ENCODE measurements at places on chromosomes 16 and 17.
A peak's percentile ranks its signal among the peaks of the same experiment; 100 is the strongest.

DNA sequence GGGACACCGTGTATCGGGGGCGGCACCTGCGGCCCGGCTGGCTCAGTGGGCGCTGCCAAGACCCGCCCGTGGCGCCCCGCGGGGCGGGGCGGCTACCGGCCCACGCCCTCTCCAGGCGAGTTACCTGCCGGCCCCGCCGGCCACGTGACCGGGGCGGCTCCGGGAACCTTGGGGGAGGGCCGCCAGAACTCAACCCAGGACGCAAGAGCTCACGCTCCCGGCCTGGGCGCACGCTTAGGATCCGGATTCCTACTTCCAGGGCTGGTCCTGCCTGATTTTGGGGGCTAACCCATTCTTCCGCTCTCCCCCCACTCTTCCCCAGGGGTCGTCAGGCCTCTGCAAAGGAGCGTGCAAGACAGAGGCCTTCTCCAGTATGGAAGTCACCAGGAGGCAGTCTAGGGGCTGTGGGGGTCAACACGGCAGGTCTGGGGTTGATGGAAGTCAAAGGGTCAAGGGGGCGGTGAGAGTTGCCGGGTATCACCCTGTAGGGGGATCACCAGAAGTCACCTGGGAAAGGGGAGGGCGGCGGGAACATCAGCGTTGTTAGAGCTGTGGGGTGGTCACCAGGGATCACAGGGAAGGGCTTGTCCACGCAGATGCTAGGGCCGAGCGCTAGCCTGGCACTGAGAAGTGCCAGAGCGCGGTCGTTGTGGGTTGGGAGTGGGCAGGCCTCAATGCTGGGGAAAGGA, 354 bp upstream of the ESRP2 start:
- no peak for DNase-seq

GRCh38 chr17:77419547-77420094, 278.9 kb downstream of the SEC14L1 start:
- DNase-seq = no peak

DNA sequence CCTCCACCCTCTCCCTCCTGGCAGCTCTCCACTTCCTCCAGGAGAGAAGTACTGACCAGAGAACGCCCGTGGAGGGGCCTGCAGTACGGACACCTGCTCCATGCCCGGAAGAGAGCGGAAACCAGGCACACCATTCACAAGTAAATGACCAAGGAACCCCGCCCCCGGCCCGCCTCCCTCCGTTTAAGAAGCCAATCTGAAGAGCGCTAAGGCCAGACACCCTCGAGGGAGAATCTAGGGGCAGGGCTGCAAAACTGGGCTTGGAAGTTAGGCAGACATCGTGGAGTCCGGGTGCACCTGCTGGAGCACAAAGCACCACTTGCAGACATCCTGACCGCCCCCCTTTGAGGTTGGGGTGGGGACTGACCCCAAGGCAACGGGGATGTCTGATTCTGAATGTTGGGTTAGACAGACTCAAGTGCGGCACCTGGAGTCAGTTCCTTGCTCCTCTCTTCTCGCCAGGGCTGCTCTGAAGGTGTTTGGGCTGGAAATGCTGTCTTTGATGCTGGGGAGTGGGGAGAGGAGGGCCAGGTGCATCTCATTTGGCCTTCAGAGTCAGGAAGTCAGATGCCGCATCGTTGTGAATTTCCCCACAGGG, 964 bp upstream of the FAAP100 start:
- DNase-seq = no peak

DNA sequence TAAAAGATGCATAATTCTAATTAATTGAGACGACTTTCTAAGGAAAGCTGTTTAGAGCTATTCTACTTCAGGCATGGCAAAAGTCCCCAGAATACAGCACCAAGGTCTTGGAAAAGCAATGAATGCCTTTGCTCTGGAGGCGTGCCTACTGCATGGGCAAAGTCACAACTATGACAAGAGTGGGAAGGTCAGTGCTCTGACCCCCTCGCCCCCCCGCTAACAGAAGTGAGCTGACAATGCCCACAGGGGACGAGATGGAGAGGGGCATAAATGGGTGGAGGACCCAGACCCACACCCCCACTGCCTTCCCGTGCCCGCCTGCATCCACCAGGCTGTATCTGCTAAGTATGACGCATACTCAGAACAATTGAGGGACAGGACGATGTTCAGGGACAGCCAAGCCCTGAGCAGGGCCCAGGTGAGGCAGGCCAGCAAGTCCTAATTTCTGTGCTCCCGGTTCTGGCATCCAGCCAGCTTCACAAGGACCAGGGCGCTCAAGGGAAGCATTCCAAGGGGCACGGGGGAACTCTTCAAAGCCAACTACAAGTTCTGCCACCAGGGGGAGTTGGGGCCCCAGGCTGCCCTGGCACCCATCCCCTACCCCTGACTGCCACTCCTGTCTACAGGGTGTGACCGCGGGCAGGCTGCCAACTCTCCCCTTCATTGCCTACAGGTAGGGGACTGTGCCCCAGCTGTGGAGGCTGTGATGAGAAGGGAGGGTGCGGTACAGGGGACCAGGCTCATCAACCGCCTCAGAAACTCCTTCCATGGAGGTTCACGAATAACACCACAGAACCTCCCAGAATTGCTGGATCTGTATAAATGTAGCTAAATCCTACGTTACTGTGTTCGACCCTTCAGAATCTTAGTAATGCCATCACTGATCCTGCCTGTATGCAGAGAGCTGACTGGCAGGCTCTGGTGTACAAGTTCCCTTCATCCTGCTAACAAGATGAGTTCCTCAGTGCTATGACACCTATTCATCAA, 20.8 kb downstream of the NPRL3 start:
- peak; percentile 49 for DNase-seq

DNA sequence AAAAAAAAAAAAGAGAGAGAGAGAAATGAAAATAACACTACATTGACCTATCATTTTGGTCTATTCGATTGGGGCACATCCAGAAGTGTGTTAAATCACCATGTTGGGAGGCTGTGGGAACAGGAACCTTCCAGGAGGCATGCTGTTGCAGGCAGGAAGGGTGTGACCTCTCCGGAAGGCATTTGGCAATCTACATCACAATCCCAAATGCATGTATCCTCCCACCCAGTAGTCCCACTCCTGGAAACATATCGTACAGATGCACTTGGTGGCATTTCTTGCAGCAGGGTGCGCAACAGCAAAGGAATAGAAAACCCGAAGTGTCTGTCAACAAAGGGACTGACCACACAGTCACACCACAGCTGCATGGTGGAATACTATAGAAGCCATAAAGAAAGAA, 7.9 kb downstream of the PLLP start:
- DNase-seq = no peak

GRCh38 chr17:54237911-54238515, 415.3 kb downstream of the KIF2B start:
- DNase-seq = no peak

DNA sequence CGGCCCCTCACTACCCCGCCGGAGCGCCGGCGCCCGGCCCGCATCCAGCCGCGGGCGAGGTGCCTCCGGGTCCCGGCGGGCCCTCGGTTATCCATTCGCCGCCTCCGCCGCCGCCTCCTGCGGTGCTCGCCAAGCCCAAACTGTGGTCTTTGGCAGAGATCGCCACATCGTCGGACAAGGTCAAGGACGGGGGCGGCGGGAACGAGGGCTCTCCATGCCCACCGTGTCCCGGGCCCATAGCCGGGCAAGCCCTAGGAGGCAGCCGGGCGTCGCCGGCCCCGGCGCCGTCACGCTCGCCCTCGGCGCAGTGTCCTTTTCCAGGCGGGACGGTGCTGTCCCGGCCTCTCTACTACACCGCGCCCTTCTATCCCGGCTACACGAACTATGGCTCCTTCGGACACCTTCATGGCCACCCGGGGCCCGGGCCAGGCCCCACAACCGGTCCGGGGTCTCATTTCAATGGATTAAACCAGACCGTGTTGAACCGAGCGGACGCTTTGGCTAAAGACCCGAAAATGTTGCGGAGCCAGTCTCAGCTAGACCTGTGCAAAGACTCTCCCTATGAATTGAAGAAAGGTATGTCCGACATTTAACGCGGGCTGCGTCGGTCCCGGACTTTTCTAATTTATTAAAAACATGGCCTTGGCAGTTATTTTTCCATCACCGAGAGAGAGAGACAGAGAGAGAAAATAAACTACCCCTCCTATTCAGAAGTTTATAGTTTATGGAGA, 2.8 kb downstream of the IRX5 start:
- no peak for DNase-seq

DNA sequence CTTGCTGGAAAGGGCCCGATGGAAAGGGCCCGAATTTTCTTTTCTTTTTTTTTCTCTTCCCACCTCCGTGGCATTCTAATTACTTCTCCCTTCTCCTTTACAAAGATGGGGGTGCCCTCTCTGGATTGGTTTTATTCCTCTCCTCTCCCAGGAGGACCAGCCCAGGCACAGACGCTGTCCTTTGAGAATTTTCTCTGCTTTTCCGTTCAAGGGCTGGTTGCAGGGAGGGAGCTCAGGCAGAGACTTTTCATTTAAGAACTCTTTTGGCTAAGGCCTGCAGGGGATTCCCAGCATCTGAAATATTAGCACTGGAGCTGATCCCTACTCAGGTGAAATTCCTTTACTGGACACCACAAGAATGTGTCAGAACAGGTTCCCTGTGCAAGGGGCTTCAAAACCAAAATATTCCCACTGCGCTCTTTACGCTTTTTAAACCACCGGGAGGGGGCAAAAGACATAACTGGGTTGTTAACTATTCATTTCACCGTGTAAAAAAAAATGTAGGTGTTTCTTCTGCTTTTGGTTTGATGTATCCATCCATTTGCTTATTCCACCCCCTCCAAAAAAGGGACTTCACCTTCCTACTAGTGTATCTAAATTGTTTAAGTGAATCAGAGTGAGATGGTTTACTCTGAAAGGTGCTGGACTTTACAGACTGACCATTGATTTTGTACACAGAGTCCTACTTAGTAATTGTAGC, 1.4 kb downstream of the NFAT5 start:
- DNase-seq = no peak

GRCh38 chr17:5516060-5516792, 29.9 kb downstream of the MIS12 start:
- no peak for DNase-seq

GRCh38 chr16:81006211-81006812, 373 bp downstream of the CMC2 start:
- peak; percentile 49 for DNase-seq

DNA sequence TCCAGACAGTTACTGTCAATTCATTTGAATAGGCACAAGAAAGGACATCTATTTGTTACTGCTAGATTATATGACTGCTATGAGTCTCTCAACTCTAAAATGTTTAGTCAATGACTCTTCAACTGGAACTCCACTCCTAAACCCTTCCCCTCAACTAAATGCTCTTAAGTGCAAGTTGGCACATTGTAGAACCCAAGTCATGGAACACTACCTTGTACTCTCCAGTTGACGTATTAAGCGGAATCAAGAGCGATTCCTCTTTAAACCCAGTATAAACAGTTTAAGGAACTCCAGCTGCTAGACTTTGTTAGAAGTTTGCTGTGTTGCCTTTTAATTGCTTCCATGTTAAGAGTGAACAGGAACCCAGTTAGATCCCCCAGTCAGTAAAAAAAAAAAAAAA, 44.6 kb downstream of the STH start:
- DNase-seq = no peak

GRCh38 chr16:83532634-83533033, 275.1 kb upstream of the HSBP1 start:
- DNase-seq = no peak

- DNase-seq = no peak
Measured at GRCh38 chr17:30824002-30824355, 513 bp downstream of the CRLF3 start.

DNA sequence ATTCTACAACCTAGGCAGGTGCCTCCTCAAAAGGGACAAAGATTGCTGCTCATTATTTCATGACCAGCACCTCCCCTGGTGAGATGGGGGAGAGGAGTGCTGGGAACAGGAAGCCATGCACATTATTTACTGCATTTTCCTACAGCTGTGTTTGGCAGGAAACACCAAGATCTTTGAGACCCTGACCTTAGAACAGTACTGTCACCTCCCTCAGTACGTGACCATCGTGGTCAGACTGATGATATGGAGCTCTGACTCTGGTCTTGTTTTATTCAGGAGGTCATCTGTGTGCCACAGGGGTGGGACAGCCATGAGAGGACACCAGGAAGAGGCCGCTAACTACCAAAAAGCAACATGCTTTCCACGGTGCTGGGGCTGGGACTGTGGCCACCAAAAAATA, 37.4 kb downstream of the USP22 start:
- DNase-seq = no peak

- peak; percentile 72 for DNase-seq
Measured at GRCh38 chr16:74709441-74709877, 8.8 kb upstream of the MLKL start.

DNA sequence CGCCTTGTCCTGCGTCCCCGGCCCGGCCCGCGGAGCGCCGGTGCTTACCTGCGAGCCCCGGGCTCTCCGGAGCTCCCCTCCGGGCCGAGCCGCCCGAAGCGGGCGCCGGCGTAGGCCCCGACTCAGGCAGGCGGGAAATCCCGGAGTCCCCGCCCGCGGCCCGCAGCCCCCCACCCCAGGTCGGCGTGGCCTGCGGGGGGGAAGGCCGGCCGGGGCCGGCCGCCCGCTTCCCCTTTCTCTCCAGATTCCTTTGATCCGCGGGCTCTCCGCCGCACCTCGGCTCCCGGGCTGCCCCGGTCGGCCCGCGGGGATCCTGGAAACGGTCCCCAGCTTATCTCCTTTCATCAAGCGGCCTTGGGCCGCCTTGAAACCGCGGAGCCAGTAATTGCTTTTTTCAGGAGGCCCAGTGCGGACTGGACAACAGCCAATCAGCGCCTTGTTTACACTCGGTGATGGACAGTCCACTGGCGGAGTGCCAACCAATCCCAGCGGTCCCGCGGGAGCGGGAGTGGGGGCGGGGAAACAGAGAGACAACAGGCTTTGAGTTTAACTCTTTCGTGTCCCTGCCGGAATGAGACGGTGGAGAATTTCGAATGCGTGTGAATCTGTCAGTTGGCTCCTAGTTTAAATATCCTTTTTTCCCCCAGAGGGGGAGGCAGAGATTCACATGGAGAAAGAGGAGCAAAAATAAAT, 1.4 kb upstream of the BAHCC1 start:
- peak; percentile 63 for DNase-seq

- no peak for DNase-seq
Measured at GRCh38 chr17:35081638-35082037, 18.1 kb upstream of the RFFL start.

- DNase-seq = no peak
Measured at GRCh38 chr16:80080287-80080851, 460.4 kb upstream of the DYNLRB2 start.

- no peak for DNase-seq
Measured at GRCh38 chr17:40068129-40068581, 5.4 kb downstream of the THRA start.

- DNase-seq = no peak
Measured at GRCh38 chr17:40457369-40457768, 14.1 kb downstream of the IGFBP4 start.

All from activated CD4-positive, alpha-beta T cell treated with anti-CD3 and anti-CD28 coated beads, Interleukin-2, amount 50 U/mL, for 24 hours (primary cell).